Adrenal gland (tissue), 19 donors: ENCODE measurements at places on chromosomes 2 and 18. TPM values are rescaled to one million over a fixed set of nuclear protein-coding genes. Genes with fewer than 3 reads are reported as not detected.

GULP1 gene
- polyA plus RNA-seq, result 5.8 TPM

LRRC30 gene
- not detected for polyA plus RNA-seq

AQP4 gene
- 0.04 TPM for polyA plus RNA-seq

LYPD1 gene
- polyA plus RNA-seq, result 3.0 TPM

UXS1 gene
- polyA plus RNA-seq, result 5.7 TPM
